ENCODE measurements at places on chromosomes 3 and 15. TPM values are rescaled to one million over a fixed set of nuclear protein-coding genes. Genes with fewer than 3 reads are reported as not detected.

C3orf18 gene
- total RNA-seq, result 27.4 TPM

PAQR9 gene
- not detected for total RNA-seq

AMOTL2 gene
- 44.8 TPM for total RNA-seq

DNA sequence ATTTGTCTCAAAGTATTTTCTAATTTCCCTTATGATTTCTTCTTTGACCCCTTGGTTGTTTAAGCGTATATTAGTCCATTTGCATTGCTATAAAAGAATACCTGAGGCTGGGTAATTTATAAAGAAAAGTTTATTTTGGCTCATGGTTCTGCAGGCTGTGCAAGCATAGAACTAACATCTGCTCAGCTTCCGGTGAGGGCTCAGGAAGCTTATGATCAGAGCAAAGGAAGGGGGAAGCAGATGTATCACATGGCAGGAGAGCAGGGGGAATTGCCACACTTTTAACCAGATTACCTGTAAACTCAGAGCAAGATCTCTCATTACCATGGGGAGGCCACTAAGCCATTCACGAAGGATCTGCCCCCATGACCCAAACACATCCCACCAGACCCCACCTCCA, 148.2 kb downstream of the PDE8A start:
- H3K36me3 ChIP-seq, result peaks cover 3% of the 10 kb centered on the region
- no peak for DNase-seq
- no peaks in the 10 kb centered on the region for H3K4me1 ChIP-seq
- H3K4me3 ChIP-seq, result no peak overlapping the region
- no peaks in the 10 kb centered on the region for H3K27me3 ChIP-seq

- H3K27me3 ChIP-seq, result no peaks in the 10 kb centered on the region
- H3K27ac ChIP-seq, result peak overlapping the region; percentile 49
- peaks cover 37% of the 10 kb centered on the region for H3K4me1 ChIP-seq
- no peak for DNase-seq
Observed at GRCh38 chr15:70023064-70023768, 74.5 kb downstream of the TLE3 start.

All from stomach (tissue), 19 donors.